NCI-H2081 treated with DMSO at 0.1 percent for 48 hours (cell line): ENCODE measurements at places on chromosomes 7 and 10.

- no peak for DNase-seq
These were observed 96.9 kb upstream of the STEAP1B start for GRCh38 chr7:22596763-22597400.

DNA sequence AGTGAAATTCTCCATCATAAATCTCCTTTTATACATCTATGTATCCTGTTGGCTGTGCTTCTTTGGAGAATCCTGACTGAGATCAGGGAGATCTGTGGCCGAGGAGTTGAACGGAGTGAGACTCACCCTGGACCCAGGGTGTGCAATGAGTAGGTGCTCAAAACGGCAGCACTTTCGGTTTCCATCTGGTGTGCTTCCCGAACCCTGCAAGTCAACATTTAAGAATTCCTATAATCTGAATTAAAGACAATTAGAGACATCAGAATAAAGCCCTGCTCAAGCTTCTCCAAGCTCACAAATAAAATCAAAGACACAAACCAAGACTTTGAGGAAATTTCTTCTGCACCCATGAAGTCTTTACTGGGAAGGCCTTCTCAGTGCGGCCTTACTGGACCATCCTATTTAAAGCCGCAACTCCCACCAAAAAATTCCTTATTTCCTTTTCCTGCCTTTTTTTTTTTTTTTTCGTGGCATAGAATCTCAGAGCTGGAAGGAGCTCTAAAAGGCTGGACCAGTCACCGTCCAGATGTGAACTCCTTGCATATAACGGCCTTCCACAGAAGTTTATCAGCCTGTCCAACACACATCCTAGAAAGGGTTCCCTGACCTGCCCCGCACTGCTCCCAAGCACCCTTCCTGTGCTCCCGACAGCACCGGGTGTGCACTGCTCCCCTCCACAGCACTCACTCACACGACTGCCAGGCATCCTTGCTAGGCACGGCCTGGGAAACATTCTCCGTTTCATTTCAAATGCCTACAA lies 29.7 kb downstream of the GNA12 start:
- DNase-seq, result no peak

DNA sequence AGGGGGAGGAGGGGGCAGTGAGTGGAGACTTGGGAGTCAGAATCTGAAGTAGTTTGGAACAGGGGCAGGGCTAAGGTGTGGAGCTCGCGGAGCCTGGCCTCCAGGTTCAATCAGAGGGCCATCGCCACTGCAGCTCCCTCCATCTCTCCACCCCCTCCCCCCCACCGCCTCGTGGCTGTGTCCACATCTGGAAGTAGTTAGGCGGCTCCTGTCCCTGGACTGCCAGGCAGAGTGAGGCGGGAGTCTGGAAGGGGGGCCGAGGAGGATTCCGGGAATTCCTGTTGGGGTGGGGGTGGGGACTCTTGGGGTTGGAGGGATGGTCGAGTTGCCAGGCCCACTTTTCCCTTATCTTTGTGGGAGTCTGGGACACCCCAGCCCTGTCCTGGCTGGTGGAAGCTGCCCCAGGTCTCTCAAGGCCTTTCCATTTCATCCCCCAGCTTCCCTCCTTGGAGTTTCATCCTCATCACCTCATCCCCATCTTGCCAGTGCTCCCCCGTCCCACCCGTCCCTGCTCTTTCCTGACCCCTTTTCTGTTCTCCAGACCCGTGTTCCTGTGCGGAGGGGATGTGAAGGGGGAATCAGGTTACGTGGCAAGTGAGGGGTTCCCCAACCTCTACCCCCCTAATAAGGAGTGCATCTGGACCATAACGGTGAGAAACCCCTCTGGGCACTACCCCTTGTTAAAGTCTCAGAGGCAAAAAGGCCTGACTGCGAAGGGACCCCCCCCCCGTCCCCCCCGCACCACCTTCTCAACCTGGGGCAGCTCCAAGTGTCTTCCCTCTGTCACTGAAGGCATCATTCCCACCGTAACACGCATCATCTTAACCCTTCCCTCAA lies 944 bp downstream of the PCOLCE start:
- DNase-seq, result no peak

DNA sequence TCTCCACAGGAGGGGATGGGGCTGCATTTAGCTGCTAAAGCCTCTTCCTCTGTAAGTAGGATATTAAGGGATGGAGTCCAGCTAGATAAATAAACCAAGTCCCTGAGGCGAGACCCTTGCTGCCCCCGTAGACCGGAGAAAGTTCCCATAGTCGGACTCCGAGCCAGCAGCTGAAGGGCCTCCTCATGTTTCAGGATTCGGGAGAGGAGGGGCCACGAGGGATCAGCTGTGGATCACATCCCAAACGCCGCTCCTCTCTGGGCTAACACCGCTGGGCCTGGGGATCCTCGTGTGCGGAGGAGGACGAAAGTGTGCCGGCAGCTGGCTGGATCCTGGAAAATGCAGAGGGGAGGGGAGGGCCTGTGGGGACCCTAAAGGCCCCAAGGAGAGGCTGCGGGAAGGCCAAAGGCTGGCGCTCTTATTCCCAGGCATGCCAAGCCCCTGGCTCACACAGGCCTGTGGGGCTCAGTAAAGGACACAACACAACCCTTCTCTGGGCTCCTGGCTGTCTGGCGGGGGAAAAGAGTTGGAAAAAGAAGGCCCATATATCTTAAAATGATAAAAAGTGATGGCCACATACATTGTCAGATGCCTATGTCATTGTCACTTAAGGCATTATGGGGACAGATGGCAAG lies 82.5 kb upstream of the TMEM72 start:
- no peak for DNase-seq

DNA sequence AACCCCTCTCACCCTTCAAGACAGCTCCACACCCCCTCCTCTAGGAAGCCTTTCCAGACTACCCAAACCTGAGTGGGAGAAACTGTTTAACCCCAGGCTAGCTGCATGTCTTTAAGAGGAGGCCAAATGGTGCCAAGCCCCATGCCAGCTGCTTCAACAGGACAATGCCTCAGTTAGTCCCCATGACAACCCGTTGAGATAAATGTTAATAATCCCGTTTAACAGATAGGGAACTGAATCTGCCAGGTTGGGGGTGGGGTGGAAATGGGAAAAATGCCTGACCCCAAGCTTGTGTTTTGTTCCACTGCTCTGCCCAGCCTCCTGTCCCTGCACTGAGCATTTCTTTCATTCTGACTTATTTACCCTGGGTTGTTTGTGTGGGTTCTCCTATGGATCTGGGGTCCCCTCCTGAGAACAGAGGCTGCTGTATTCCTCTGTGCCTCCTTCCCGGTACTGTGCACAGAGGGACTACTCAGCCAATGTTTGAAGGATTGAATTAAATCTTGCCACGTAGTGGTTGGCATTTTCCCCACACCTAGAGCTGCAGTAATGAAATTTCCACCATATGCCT lies 452.6 kb upstream of the ZMIZ1 start:
- no peak for DNase-seq

DNA sequence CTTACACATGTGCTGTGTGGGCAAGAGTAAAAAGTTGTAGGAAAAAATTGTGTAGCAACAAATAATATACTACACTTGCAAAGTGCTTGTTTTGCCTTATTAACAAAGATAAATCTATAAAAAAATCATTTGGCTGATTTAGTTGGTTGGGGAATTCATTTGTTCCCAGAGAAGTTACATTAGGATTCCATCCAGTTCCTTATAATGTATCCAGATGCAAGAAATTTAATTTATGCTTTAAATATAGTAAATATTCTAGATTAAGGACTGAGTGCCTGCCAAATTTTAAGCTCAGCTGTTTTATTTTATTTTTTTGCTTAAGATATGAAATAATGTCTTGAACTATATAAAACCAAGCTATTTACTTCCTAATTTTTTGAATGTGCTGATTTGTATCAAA lies 1169.9 kb downstream of the NXPH1 start:
- no peak for DNase-seq

GRCh38 chr7:40640566-40640965 lies 505.8 kb downstream of the SUGCT start:
- no peak for DNase-seq

- no peak for DNase-seq
These were observed 37.1 kb downstream of the GNG11 start for GRCh38 chr7:93958651-93959050.

DNA sequence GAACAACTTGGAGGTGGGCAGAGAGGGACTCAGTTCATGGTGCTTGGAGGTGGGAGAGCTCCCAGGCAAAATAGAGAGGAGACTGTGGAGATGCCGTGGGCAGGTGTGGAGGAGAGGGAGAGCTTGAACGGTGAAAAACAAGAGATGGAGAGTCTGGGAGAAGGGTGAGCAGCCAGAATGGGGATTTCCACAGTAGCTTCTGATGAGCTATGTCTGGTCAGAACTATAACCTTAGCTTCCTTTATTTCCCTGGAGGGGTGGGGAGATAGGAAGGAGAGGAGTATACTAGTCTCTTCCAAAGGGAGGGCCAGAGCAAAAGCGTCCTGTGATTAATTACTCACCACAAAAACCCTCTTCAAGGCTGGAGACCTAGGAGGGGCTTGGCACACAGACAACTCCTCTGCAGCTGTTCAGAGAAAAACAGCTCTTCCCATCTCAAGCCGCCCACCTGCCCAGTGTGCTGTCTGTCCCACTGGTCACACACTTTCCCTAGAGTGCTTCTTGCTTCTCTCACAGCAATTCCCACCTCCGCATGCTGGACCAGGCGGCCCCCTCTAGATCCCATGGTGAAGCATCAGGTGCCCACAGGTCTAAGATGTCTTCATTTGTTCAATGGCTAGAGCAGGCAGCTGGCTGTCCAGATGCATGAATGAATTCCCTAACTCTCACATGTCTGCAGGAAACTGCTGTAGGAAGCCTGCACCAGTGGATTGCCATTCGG lies 41.9 kb downstream of the TAS2R41 start:
- DNase-seq, result no peak

GRCh38 chr7:138610671-138611170 lies 90.4 kb downstream of the SVOPL start:
- no peak for DNase-seq

GRCh38 chr7:80940539-80941207 lies 21.8 kb upstream of the SEMA3C start:
- no peak for DNase-seq

- DNase-seq, result no peak
These were observed 98.7 kb downstream of the PRTFDC1 start for GRCh38 chr10:24853661-24854060.
